ENCODE measurements at places on chromosomes 5 and 9. TPM values are rescaled to one million over a fixed set of nuclear protein-coding genes. Genes with fewer than 3 reads are reported as not detected.

ZNF483 gene
- total RNA-seq = 2.8 TPM

SPATA31A1 gene
- not detected for total RNA-seq

DELE1 gene
- 85.8 TPM for total RNA-seq

PAIP2 gene
- 106 TPM for total RNA-seq

KIAA0825 gene
- total RNA-seq = 1.5 TPM

Measured in activated naive CD4-positive, alpha-beta T cell treated with anti-CD3 and anti-CD28 coated beads, Interleukin-2, amount 10 ng/mL, durations not matched to agents 5 hours and 36 hours (primary cell).